Nucleus accumbens (tissue), 56 donors: ENCODE measurements at places on chromosomes 1 and 21.

DNA sequence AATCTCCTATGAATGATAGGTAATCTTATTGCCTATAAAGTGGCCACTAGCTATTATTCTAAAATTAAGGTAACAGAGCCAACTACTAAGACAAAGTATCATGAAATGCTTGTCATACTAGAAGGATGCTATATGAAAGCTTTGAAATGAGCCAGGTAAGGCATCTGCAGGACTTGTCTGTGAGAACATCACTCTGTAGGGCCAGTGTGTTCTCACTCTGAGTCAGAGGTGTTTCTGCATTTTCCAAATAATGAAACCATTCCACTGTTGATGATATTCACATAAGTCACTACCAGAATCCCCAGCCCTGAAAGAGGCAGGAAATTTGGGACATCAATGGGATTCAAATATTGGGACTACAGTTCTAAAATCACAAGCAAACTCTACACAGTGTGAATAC is 25.8 kb upstream of the GBP5 start:
- no peak for DNase-seq

DNA sequence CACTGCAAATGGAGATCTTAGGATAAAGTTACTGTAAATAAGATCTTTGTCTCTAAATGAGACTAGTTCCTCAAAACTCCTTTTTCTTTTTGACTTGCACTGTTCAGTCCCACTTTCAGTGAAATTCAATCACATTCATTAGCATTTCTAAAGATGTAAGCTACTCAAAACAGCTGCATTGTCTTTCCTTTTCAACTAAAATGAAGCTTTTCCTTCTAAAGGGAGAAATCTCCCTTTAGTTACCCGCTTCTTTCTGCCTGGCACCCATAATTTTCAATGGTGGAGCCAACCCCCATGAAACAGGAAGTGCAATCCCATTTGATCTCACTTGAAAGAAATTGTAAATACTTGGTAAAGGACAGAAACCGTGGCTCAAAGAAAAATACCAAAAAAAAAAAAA is 387.4 kb upstream of the PKN2 start:
- DNase-seq, result no peak

- DNase-seq, result no peak
Observed at GRCh38 chr1:149936170-149936991, at the start of gene MTMR11. Gene MTMR11 (minus strand): TSS chr1:149936879. CDS start chr1:149936647, 232 bp downstream.

GRCh38 chr1:26959722-26960624 is at the start of gene KDF1:
Gene KDF1 (minus strand): TSS chr1:26960468. CDS start chr1:26952380, 8,088 bp downstream.
- DNase-seq, result no peak

DNA sequence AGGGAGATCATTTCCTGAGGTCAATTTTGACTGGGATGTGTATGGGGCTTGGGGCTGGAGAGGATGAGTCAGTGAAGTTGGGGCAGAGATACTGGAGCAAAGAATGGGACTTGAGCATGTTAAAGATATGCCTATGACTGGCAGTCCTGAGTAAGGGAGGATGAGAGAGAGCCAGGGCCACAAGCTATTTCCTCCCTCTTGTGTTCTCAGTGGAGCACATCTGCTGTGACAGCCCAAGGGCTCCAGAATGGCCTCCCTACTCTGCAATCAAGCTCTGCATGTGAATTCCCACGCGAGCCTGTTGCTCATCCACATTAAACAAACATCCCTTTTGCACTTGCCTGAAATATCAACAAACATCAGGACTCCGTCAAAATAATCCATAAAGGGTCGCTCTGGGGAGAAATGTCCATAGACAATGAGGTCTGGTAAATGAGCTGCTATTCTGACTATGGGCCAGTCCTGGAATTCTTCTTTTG is 9.2 kb downstream of the ADCY10 start:
- no peak for DNase-seq

DNA sequence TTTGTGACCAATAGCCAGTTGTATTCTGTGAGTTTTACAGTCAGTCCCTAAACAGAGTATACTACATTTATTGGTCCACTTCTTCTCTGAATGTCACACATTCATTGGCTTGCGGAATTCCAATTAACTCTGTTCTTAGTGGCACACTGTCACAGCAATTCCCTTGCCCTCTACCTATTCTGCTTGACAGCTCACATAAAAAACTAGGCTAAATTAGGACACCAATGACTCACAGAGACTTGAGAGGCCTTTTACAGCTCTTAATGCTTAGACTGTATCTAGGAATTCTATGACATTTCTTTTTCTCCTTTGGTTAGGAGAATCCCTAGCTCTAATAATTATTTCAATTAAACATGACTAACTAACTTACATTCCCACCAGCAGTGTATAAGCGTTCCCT is 104.1 kb downstream of the NEGR1 start:
- DNase-seq, result no peak

GRCh38 chr1:81310250-81310649 is 490.5 kb upstream of the ADGRL2 start:
- no peak for DNase-seq

DNA sequence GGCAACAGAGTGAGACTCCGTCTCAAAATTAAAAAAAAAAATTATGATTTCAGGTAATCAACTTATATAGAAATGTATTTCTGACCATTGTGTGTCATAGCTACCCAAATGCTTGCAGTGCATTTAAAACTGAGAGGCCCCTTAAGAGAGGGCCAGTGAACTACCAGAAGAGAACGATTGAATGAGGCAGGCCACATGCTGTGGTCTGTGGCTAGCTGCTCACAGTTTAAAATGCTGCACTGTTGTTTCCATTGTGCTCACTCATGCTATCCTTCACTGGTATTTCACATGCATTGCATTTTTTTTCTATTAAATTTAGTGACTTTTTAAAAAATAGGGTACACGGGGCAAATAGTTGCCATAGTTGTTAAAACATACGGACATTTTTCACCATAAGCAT is 26.0 kb downstream of the CHML start:
- no peak for DNase-seq

DNA sequence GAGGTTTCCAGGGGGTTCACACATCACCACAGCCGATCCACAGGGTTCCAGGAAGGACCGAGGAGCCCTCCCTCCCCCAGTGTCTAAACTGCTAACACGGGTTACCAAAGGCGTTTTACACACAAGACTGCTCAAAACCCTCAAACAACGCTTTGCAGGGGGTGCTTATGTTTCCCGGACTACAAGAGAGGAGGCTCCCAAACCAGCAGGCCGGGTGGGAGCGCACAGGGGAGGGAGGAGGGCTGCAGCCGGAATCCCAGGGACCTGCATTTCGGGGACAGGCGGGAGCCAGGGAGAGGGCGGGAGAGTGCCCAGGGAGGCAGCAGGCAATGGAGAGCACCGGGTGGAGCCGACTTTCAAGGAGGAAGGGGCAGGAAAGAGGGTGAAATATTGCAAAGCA is 50.8 kb downstream of the ACBD3 start:
- no peak for DNase-seq

DNA sequence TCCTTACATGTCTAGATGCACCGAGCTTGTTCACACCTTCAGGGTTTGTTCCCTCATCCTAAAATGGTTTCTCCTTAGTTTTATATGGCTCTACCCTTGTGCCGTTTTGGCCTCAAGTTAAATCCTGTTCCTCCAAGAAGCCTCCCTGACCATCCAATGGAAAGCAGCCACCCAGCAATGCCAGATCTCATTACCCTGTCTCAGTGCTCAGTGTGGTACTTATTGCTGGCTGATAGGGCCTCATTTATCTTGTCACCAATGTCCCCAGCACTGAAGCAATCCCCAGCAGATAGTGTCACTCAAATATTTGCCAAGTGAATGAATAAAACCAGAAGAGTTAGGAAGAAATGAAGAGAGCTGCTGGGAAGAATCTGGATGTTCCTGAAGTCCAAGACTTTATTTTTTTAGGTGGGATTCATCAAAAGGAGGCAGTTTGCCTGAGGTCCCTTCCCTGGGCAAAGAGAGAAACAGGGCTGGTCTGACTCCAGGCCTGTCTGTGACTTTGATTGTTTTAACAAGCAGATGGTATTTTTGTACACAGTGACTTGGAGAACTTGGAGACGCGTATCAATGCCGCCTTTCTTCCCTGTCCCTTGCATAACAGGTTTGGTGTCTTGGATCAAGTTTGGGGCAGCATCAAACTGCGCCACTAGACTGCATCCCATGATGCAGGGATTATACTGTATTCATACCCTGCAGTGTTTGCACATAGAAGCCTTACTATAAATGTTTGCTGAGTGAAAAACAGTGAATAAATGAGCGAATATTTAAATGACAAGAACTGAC is 221.2 kb downstream of the DISC1 start:
- no peak for DNase-seq

DNA sequence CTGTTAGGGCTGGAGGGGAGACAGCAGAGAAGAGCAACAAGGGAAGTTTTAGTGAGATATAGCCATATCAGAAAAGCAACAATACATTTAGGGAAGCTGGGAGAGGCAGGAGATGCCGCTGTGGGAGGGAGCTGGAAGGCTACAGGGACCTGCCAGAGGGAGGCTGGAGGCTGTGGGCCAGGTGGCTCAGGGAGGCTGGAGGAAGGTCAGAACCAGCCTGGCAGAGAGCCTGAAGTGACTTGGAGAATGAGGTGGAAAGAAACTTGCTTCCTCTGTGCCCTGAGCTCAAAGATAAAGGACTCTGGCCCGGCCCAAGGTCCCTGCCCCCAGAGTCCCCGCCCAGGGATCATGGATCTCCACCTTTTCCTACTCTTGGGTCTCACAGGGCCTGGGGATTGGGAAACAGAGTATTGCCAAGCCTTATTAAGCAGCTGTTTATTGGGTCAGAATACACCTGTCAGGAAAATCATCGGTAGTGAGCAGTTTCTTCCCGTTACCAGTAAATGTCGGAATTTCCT is 85.9 kb downstream of the KIF26B start:
- DNase-seq, result no peak

DNA sequence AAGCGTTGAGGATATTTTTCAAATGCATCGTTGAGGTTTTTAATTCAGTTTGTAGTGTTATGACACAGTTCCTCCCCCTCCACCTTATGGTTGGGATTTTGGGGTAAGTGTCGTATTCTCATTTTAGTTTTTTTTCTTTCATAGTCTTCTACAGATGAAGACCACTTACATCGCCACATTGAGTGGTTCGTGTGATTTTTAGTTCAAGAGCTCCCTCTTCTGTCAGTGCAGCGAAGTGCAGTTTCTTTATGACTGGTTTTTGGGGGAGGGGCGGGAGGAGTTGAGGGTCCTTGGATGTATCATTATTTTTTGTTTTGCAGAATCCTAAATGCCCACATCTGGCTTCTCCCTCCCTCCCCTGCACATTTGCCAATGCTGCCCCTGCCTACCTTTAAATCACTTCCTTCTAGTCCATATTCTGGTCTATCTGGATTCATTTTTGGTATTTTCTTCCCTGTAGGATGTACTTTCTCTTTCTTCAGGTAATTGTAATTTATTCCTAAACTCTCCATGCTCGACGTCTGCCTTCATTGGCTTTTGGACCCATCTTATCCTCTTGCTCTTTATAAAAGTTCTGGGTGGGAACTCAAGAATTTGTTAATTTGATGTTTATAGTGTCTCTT is 433.1 kb downstream of the CAMTA1 start:
- no peak for DNase-seq
